HS-27A (cell line): ENCODE measurements at places on chromosomes 2 and 18.

DNA sequence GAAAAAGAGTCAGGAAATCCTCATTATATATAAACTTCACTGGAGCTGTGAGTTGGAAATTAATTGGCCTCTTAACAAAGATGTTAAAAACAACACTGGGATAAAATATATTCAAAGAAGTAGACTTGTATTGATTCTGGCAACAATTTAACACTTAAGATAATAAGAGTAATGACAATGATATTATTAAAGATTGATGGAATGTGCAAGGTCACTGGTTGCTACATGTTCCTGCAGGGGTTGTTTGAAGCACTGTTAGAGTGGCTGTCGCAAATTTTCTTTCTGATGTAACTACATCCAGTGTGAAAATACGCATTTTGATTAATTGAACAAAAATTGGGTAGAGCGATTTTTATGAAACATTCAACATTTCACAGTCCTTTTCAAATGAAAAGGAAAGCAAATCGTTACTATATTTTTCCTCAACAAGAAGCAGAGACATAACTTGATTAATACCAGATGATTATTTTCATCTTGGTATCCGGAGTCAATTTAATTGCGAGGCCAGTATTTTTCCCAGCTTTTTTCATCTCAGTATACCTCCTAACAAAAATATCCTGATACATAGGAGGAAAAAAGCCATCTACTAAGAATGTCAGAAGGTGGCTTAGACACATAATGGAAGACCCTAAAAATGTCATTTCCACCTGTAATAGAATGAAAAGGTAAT, 6.1 kb downstream of the PTGR3 start:
- DNase-seq: no peak

DNA sequence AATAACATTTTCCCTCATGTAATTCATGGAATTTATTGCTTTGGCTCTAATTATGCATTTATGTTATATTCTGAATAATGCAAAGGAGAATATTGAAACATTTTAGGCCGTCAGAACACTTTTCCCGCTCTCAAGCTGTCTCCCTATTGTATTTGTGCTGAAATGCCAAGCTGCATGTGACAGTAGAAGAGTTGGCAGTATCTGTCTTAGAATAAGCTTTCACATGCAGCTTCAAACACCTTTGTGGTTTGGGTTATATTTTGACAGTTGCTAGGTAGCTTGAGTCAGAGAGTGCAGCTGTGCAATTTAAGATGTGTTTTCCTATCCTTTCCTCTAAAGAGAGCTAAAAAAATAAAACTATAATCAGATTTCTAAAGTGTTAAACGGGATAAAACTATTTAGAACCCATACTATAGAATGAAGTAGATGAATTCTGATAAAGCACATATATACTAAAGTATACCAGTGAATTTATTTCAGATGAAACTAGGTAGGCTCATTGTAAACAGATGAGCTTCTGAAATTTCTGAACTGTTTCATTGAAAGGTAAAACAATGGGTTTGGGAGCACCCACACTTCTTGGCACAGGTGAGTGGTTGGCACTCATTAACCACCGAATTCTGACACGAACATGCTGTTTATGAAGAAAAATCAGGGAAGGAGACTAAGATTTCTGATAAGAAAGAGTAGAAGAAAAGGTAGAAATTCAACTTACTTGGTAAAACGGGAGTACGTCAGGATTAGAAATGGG, 43.4 kb downstream of the PLCL1 start:
- no peak for DNase-seq

DNA sequence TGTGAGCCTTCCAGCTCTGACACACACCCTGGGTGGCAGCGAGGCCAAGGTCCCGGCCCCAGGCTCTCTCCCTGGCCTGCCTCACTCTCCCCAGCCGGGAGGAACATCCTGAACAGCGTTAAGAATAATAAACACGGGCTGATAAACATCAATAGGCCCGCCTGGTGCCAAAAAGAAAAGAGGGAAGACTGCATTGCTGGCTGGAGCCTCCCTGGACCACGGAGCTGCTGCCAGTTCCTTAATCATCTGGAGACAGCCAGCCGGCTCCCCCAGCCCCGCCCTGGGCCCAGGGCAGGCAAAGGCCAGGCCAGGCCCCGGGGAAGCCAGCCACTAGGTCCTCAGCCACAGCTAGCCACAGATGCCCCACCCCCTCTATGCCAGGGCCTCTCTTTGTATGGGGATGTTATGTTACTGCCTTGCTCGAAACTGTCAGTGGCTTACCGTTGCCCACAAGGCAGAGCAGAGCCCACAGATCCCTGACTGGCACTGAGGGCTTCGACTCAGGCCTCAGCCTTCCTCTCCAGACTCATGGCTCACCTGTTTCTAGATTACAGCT, 293.7 kb downstream of the DYSF start:
- DNase-seq: no peak

- no peak for DNase-seq
These were observed 9.1 kb upstream of the FBLN7 start for GRCh38 chr2:112129060-112129459.

DNA sequence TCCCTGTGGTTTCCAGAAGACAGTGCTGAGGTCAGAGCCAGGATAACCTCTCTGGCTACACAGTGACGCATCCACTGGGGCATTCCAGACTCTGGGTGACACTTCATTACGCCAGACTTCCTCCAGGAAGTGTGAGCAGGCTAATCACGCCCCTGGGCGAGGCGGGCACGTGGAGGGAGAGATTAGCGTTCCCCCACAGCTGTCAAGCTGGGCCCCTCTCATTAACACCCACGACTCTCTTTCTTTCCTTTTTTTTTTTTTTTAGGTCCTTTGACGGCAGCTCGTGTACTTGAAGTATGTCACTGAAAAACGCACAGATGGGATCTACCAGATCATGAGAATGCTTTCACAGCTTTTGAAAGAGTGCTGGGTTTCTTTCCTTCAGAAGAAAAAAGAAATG, 274.6 kb downstream of the AFF3 start:
- DNase-seq: peak; percentile 94

DNA sequence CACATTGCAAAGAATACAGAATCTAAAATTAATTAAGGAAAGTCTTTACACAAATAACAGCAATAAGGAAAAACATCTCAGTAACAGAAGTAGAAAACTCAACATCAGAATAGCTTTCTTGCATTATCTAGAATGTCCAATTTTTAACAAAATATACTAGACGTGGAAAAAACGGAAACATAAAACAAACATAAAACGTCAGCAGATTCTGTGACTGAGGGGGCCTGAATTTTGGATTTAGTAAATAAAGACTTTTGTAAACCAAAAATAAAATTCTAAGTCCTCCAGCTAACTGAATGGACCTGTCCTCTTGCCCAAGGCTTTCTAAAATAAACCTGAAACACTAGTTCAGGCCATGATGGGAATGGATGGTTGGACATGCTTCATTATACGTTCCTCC, 773.5 kb upstream of the LRRTM1 start:
- DNase-seq: no peak

DNA sequence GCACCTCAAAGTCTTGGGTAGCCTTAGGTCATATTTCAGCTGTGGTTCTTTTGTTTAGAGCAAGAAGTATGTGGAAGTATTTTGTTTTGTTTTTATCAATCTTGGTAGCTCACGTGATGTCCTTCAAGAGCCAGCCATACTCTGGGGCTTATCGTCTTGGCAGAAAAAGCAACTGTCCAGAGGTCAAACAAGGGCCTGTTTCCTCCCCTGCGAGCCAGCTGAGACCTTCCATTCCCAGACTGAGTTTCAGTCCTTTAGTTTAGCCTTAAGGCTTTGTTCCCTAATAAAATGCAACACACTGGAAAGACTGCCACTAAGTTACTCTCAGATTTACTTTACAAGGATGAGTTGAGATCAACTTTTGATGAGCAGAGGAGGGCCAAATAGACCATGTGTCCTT, 63.5 kb downstream of the TXNL1 start:
- no peak for DNase-seq

GRCh38 chr2:56449002-56449431, 265.2 kb downstream of the CCDC85A start:
- no peak for DNase-seq

DNA sequence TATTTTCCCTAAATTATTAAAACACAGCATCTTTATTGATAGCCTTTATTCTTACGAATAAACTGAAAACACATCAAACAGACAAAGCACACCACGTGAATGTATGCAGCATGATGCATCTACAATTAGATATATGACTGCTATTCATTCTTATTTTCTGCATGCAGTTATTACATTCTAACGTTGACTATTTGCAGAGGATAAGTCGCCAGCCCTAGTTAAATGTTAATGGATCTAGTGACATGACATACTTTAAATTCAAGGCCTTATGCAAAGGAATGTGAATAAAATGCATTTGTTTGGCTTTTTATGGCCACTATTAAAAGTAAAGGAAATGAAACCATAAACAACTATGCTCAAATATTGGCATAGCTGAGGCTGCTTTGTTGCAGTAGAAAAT, 172.4 kb downstream of the MAP2 start:
- no peak for DNase-seq

- DNase-seq: no peak
These were observed 366.0 kb downstream of the LRATD1 start for GRCh38 chr2:14998546-14998945.

DNA sequence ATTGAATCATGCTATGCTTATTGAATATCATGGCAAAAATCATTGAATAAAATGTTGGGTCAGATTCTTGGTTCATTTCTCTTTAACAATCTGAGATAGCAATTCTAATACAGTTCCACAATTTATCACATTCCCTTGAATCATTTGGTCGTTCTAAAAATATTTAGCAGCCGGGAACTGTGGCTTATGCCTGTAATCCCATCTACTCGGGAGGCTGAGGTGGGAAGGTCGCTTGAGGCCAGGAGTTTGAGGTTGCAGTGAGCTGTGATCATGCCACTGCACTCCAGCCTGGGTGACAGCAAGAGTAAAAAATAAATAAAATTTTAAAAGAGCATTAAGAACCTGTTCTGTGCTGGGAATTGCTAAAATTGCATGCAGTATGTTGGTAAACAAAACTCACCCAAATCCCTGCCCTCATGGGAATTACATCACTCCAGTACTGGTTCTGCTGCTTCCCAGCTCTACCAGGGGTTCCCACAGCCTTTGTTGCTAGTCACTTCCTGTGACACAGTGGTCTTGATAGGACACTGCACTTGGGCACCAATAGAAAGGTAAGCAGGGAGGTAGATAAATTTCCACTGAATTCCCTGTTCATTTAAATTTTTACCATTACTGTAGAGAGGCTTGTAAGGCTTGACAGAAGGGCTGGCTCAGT, 200.4 kb downstream of the CTNNA2 start:
- no peak for DNase-seq

GRCh38 chr2:25851740-25852503, 26.4 kb downstream of the ASXL2 start:
- peak; percentile 30 for DNase-seq

DNA sequence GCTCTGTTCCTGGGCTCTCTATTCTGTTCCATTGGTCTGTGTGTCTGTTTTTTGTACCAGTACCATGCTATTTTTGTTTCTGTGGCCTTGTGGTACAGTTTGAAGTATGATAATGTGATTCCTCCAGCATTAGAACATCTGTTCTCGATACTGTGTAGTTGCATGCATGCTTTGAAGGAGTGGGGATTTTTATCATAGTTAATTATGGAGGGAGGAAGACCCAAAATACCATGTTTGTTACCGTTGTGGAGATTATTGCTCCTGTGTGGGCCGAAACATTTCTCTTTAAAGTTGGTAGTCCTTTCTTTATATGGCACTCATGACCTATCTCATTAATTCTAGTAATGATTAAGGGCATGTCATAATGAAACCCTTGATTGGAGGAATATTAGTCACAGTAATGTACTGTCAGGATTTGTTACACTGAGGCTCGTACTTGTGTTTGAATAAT, 87.6 kb downstream of the TTC27 start:
- no peak for DNase-seq

- no peak for DNase-seq
These were observed 106.3 kb upstream of the GLI2 start for GRCh38 chr2:120629241-120629895.

DNA sequence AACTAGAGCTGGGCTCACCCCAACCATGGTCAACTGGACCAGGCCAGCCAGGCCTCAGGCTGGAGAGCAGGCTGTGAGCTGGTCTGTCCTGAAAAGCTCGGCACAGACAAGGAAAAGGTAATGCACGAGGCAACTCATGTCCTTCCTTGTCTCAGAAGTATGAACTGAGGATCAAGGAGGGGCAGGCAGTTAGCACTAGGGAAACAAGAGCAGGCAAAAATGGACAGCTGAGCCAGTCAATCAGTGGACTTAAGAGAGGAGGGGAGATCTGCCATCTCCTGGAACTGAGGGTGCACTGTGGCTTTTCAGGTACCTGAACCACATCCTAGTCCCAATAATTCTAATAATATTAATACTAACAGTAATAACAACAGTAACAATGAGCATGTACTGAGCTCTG, 20.6 kb upstream of the WIPF1 start:
- no peak for DNase-seq

- no peak for DNase-seq
These were observed 91.4 kb downstream of the B3GNT2 start for GRCh38 chr2:62287282-62287681.

GRCh38 chr2:235665661-235666212, 171.9 kb downstream of the AGAP1 start:
- DNase-seq: no peak

- no peak for DNase-seq
These were observed 57.4 kb downstream of the SH2D6 start for GRCh38 chr2:85475799-85476490.

- no peak for DNase-seq
These were observed 31.5 kb downstream of the ANKRD44 start for GRCh38 chr2:197278799-197279763.

DNA sequence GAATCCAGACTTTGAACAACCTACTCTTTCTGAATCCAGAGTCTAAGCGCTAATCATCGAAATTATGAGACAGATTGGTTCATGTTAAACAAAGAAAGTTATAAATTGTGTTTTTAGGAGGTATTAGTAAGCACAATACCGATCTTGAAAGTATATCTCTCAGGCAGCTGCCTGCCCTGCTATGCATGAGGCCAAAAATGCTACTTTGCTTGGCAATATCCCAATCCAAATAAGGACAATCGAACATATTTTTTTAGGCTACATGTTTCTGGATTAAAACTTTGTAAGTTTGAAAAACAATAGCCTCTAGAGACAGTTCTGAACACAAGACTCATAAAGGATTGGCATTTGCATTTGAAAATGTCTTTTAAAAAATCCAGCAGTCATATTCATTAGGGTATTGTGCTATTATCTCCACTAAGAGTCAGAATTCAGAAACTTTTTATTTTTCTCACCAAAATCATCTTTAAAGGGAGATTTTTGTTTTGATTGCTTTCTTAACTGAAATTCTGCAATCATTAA, 167.1 kb downstream of the PDE1A start:
- peak; percentile 2 for DNase-seq

- DNase-seq: no peak
These were observed 297.1 kb downstream of the AGPS start for GRCh38 chr2:177689623-177690022.

GRCh38 chr2:190636361-190636760, 12.5 kb upstream of the NAB1 start:
- DNase-seq: peak; percentile 24

DNA sequence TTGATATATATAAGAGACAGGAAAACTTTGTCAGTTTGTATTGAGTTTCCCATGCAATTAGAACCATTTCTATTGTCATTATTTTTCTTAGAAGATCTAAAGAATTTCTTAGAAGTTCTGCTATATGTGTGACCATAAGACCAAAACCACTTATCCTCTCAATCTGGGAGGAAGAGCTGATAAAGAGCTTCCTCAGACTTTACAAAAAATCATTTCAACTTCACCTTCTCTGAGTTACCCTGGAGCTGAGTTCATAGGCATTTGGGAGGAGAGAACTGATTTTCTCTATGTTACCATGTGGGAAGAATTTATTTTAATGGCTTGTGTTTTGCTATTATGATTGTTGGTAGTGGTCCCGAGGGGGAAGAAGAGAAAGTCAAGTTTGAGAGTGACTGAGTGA, 329.3 kb downstream of the GPD2 start:
- DNase-seq: no peak

GRCh38 chr2:8414946-8415879, 266.6 kb upstream of the ID2 start:
- no peak for DNase-seq
